Thoracic aorta endothelial cell (primary cell): ENCODE measurements at places on chromosomes 2 and 18. TPM values are rescaled to one million over a fixed set of nuclear protein-coding genes. Genes with fewer than 3 reads are reported as not detected.

Gene TMEM37
- total RNA-seq = 1.1 and 2.4 TPM in 2 replicates

Gene HRH4
- under 0.01 TPM in 1 of 2 replicates, not detected in the other for total RNA-seq

Gene PLCL1
- 9.6 and 9.7 TPM in 2 replicates for total RNA-seq

Gene COL5A2
- 81.4 and 156 TPM in 2 replicates for total RNA-seq

Gene CPO
- not detected in 2 replicates for total RNA-seq

Gene FEV
- total RNA-seq = not detected in 2 replicates

Gene ARHGAP28
- 14.1 and 26.6 TPM in 2 replicates for total RNA-seq

Gene CHCHD5
- total RNA-seq = 6.1 and 7.3 TPM in 2 replicates

Gene ANKRD30BL
- total RNA-seq = not detected in 2 replicates
